ENCODE measurements at places on chromosomes 3 and 15.

DNA sequence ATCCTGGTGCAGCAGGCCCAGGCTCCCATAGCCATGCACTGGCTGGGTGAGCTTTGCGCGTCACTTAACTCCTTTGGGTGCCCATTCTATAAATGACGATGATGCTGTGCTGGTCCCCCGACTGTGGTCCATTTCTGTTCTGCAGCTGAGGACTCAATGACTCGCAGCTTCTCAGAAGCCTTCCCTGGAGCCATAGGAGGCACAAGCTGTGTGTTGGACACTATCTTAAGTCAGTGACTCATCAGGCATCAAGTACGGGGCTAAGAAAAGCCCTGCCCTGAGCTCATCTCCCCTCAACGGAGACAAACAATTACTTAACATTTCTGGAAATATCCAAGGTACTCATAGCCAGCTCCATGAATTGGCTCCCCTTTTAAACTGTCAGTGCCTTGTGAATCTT, 13.8 kb upstream of the MUSTN1 start:
- DNase-seq, result peak; percentile 38

DNA sequence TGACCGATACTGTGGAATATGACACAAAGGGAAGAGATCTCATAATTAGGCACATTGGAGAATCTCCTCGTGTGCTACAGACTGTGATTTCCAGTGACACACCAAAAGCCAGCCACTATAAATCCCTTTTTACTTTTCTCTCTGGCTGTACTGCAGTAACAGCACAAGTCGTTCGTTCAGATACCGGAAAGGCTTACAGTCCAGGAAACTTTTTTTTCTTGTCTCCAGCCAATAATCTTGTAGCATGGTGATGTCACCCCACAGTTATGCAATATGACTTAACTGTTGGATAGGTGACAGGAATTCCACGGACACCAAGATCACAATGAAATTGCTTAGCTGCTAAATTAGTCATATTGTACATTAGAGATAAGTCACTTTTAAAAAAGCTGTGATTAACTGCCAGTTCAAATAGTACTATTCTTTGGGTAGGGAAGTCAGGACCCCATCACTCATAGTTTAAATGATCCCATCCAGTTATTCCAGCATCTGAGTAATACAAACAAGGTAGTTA, 36.3 kb upstream of the TSC22D2 start:
- DNase-seq, result peak; percentile 88

- peak; percentile 57 for DNase-seq
These were observed 326.0 kb upstream of the SGO1 start for GRCh38 chr3:20511863-20512505.

DNA sequence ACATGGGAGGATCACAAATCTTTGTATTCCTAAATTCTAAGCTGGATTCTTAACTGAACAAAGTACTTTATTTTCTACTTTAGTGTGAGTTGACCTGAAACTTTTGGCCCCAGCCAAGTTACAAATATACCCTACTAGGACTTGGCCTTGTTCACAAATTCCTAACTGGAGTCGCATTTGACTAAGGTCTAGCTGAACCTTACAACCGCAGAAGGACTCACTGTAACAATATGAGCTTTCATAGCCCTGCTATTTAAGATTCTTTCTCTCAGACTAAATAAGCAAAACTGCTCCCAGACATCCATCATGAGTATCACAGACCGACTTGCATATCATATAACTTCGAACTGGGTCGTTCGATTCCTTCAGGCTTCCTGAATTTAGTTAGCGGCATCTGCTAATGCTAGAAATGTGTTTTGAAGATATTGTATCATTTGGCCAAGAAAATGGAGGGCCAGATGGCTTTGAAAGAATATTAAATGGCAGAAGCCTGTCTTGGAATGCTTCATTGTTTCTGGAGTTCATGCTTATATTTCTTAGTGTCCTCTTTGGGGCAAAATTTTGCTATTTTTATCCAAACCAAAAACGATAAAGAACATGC, 28.4 kb upstream of the ADAMTS9 start:
- DNase-seq, result no peak

DNA sequence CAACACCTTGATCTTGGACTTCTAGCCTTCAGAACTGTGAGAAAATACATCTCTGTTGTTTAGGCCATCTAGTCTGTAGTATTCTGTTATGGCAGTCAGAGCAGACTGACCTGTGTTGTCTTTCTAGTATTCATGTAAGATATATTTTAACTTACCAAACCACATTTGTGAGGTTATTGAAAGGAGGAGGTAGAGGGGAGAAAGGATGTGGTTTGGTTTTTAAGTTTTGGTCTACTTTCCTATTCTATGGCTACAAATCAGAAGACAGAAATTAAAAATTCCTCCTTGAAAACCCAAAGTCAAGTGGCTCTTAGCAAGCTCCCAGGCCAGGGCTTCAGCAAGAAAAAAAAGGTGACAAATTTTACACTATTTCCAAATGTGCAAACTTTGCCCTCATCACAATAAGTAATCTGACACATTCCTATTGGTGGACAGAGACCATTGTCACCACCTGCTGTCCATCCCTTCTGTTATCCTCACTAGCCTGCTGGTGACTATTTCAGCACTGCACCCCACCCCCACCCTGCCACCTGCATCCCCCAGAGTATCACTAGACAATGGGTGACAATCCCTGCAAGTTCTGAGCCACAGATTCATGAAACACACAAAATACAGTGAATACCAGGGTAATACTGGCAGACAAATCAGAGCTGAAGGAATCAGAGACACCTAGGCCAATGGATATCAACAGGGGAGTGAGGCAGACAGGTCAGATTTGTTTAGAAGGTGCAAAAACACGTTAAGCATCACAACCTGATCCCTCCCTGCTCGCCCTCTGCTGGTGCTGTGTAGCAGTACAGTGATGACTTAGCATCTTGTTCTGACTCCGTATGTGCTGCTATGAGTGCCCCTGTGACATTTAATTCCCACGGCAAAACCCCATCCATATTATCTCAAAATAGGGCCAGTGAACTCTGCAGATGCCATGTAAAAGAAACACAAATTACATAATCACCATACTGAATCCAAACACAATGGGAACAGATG, 79.0 kb upstream of the DCLK3 start:
- DNase-seq, result no peak

- no peak for DNase-seq
These were observed 32.7 kb upstream of the NR2F2 start for GRCh38 chr15:96297783-96298182.

GRCh38 chr3:53252096-53252946, 3.5 kb downstream of the TKT start:
- DNase-seq, result no peak

DNA sequence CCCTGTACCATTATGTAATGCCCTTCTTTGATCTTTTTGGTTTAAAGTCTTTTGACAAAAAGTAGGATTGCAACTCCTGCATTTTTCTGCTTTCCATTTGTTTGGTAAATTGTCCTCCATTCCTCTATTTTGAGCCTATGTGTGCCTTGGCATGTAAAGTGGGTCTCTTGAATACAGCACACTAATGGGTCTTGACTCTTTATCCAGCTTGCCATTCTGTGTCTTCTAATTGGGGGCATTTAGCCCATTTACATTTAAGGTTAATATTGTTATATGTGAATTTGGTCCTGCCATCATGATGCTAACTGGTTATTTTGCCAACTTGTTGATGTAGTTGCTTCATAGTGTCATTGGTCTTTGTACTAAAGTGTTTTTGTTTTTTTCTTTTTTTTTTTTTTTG, 32.4 kb downstream of the CMC1 start:
- no peak for DNase-seq

- no peak for DNase-seq
These were observed 109.7 kb downstream of the UBE2E2 start for GRCh38 chr3:23312866-23313265.

- DNase-seq, result no peak
These were observed 185.4 kb downstream of the NTRK3 start for GRCh38 chr15:88071141-88071540.

GRCh38 chr3:186976837-186977750, 46.8 kb downstream of the ST6GAL1 start:
- peak; percentile 77 for DNase-seq

DNA sequence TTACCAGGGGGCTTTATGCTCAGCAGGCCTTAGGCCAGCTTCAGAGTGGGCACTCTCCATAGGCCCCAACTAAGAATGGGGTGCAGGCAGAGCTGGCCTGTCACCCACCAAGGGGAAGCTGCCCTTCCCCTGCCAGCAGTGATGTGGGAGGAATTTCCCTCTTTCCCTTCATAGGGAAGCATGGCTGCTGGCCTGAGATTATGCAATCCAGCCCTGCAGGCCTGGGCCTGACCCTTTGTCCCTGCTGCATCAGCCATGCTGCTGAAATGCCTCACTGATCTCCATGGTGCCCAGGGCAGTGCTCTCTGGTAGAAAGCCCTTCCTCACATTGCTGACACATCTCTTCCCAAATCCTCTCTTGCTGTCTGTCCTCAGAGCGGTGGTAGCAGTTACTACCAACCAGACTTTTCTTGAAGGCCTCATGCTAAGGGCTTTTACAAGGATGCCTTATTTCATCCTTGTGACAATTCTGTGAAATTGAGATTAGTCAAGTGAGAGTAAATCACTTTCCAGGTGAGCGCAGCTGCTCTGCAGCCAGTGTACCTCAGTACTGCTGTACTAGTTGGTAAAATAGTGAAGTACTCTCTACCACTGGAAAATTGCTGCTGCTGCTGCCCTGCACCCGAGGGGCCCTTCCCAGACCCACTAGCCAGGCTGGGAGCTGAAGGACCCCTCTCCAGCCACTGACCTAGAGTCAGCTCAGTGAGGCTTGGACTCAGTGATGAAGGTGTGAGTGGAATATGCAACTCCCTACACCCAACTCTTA, 33.8 kb downstream of the MRAS start:
- DNase-seq, result peak; percentile 43

GRCh38 chr3:123791898-123792297, 92.2 kb downstream of the MYLK start:
- DNase-seq, result peak; percentile 34
